T follicular helper cell (primary cell): ENCODE measurements at places on chromosomes 3 and 15.

DNA sequence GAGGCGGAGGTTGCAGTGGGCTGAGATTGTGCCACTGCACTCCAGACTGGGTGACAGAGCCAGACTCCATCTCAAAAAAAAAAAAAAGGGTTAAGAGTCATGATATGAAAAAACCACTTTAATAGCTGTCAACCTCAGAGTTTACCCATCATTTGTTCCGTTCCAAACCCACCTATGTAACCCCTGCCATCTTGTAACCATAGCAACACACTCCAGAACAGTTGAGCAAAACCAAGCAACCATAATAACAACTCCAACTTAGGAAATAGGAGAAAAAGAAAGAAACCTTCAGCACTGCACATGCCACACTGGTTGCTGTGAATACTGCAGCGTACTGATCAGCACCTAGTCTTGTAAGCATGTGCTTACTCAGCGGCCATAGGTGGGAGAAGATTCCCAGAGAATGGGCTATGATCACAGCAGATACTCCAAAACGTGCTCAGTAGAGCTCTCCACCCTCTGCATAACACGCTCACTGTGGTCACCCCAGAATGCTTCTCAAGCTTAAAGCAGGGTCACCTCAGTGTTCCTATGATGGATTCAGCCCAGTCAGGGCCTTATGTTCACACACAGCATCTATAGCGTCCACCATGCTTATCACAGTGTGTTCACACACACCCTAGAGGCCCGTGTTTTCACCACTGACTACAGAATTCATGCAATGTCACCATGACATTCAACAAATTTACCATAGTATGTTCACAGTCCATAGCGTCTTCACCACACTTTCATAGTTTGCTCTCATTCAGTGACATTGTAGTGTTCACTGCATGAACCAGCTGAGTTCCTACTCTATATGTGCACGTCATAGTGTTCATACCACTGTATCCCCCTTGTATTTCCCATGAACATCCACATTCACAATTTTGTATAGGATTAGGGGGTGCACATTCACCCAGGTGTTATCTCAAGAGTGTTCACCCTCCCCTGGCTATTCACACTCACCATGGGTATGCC, 6.5 kb upstream of the CILP start:
- no peak for DNase-seq

DNA sequence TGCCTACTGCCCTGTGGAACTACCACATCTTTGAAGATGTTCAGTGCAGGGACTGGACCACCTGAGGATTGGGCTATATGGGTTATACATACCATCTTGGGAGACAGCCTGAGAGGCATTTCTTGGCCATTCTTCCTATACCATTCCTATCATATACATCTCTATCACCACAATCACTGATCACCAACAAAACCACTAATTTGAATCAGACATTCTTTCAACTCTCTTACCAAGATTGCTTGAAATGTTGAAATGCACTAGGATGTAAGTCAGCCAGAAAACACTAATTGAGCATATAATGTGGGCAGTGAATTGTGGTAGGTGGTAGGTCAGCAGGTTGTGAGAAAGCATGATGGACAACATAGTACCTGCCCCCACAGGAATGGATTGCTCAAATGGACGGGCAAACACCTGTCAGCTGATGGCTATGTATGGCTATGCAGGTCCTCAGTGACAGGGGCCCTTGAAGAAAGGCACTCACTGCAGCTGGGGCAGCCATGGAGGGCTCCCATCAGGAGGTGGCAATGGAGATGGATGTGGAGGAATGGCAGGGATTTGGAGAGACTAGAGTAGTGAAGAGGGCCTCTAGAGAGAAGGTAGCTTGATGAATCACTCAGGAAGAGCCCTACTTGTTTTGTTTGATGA, 49.1 kb downstream of the AMOTL2 start:
- DNase-seq, result no peak

DNA sequence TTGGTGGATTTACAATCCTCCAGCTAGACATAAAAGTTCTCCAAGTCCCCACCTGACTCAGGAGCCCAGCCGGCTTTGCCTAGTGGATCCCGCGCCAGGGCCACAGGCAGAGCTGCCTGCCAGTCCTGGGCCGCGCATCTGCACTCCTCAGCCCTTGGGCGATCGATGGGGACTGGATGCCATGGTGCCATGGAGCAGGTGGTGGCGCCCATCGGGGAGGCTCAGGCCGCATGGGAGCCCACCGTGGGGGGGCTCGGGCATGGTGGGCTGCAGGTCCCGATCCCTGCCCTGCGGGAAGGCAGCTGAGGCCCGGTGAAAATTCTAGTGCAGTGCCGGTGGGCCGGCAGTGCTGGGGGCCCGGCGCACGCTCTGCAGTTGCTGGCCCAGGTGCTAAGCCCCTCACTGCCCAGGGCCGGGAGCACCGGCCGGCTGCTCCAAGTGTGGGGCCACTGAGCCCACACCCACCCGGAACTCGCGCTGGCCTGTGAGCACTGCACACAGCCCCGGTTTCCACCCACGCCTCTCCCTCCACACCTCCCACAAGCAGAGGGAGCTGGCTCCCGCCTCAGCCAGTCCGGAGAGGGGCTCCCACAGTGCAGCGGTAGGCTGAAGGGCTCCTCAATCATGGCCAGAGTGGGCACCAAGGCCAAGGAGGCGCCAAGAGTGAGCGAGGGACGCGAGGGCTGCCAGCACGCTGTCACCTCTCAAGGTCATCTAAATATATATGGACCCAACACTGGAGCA, 38.8 kb upstream of the IGSF11 start:
- no peak for DNase-seq

DNA sequence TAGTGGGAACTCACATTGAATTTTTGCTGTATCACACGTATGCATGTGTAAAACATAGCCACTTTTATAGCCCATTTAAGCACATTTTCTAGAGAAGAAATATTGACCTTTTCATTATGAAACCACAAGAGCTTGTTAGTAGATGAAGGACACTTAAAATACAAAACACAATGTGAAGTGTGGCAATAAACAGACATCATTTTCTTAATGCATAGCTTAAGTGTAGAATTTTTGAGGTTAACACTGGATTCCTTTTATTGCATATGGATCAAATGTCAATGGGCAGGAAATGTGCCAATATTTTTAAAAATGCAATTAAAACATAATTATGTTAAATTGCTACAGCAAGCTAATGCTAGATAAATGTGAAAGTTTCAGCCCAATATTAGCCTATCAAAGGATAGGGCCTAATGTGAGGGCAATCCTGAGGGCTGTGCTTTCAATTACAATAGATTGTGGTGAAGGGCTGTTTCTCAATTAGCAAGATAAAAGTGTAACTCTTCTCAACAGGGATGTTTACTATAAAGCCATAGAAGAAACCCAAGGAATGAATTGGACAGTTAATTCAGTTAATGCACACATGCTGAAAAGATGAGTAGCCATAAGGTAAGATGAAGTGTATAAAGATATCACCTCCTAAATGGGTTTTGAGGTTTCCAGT, 489.0 kb upstream of the CDIN1 start:
- DNase-seq, result no peak
